ENCODE measurements at places on chromosomes 6 and 20.

GRCh38 chr6:146153040-146153758, 124.3 kb downstream of the GRM1 start:
- no peak for DNase-seq

GRCh38 chr6:43509142-43509983, 783 bp downstream of the LRRC73 start:
- DNase-seq: peak; percentile 45

GRCh38 chr6:51120016-51120415, 301.3 kb downstream of the TFAP2B start:
- no peak for DNase-seq

DNA sequence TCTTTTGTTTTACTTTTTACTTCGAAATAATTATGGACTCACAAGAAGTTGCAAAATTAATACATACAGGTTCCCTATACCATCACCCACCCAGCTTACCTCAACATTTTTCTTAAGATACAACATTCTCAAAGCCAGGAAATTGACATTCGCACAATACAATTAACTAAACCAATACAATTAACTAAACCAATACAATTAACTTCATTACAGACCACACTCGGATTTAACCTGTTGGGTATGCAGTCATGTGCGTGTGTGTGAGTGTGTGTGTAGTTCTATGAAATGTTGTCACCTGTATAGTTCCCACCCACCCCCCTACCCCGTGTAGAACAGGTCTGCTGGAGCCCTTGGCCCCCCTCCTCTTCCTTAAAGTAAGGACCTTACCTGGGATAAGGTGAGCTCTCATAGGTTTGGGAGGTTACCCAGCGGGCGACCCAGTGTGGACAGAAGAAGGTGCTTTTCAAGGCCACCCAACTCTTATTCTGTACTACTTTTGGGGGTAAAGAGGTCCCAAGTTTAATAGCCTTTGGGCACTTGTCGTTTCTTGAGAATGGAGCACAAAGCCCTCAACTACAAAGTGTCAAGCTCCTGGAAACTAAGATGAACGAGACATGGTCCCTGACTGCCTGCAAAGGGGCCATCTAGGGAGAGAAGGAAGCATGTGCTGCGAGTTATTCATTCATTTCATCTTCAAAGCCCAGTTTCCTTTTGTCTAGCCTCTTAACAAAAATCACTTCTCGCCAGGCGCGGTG, 544 bp upstream of the STK38 start:
- DNase-seq: no peak

DNA sequence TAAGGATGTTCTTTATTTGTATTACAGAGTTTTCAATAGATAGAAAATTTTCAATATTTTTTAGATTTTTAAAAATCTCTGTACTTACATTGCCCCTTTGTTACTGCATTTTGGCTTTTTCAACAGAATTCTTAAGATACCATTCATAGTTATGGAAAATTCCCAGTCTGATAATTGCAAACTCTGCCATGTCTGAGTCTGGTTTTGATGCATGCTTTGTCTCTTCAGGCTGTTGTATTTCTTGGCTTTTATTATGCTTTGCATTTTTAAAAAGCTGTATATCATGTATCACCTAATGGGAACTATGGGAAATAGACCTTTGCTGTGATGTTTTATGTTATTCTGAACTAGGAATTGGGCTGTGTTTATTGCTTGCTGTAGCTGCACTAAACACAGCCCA, 898.9 kb upstream of the ADGRB3 start:
- no peak for DNase-seq

GRCh38 chr6:118253741-118254140, 294.4 kb upstream of the PLN start:
- no peak for DNase-seq

DNA sequence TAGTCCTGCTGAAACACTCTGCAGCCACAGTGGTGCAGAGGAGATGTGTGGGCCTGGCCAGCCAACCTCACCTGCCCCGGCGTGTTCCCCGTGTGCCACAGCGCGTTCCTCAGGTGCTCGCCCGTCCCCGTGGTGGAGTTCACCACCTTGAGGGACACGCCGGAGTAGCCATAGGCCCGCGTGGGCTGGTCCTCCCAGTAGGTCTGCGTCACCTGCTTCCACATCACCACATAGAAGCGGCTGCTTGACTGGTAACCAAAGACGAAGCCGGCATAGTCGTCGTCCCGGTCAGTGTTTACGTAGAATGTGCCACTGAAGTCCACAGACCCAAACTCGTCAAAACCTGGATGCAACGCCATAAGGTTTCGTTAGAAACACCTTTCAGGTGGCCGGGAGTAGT, 31.5 kb downstream of the THBS2 start:
- no peak for DNase-seq

DNA sequence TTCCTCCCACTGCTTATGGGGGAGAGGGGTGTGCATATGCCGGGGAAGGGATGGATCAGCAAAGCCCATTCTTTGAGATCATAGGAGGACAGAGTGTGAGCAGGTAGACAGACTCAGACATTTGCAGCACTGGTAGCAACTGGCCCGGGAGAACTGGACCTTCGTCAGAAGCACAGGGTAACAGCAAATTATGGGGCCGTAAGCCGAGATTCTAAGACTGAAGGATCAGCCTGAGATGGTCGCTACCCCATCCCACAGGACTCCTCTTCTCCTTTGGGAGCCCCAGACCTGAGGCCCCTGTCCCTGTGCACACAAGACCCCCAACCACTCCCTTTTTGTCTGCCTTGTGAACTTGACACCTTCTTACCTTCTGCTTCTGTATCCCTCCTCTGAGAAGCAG, 106.5 kb downstream of the TOX2 start:
- no peak for DNase-seq

DNA sequence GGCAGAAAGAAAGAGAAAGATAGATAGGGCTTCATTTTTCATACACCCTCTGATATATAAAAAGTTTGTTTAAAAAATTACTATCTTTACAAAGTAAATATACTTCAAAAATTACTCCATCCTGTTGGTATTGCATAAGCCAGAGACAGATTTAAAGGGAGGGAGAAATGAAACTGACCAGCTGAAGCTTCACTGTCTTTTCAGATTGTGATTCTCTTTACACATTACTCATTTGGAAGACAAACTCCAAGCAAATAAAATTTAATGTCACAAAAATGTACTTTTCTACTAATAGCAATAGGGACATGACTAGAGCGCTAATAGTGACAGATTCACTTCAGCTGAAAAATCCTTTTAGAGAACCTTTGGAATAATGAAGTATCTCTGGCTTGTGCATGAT, 38.6 kb upstream of the MARCKS start:
- no peak for DNase-seq

- DNase-seq: no peak
Observed at GRCh38 chr20:2260250-2260649, 35.6 kb upstream of the TGM3 start.

DNA sequence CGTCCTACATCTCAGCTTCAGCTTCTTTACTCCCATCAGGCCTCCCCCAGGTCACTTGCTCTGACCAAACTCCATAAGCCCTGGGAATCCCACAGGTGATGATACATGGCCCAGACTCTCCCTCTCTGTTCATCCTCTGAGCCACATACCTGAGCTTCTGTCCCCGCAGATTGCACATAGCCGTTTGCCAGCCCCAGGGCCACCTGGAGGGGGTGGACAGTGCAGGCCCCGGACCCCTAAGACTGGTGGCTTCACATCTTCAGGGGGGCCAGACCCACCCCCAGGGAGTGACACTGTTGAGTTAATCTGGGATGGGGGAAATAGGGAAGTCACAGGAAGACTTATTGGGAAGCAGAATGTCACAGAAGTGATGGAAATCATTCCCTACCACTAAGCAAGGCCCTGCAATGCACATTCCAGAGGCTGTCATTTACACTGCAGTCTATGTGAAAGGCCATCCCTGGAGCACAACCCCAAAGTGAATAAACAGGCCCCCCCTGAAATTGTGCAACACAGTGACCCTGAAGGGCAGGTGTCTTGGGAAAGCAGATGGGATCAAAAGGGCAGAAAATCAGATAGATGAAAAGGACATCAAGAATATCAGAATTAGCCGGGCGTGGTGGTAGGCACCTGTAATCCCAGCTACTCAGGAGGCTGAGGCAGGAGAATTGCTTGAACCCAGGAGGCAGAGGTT, 2.2 kb downstream of the RXRB start:
- DNase-seq: no peak

GRCh38 chr20:610130-611046, at the start of gene TCF15:
TCF15 (minus strand) TSS chr20:610309; CDS start chr20:610237, 72 bp downstream.
- peak; percentile 83 for DNase-seq

DNA sequence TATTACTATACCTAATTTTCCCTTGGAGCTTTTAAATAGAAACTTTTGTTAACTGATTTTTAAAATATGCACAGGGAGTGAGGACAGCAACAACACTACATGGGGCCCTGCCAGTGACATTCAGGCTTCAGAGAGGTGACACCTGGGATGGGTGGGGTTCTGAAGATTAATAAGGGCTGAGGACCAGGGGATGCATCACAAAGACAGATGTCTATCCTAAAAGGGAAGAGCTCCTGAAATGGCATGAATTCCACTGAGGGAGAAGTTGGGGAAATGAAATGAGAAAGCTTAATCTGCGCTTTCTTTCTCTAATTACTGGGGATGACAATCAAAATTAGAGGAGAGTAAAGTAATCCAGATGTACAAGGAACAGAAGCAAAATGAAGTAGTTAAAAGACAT, 162.8 kb downstream of the BTBD9 start:
- DNase-seq: no peak

DNA sequence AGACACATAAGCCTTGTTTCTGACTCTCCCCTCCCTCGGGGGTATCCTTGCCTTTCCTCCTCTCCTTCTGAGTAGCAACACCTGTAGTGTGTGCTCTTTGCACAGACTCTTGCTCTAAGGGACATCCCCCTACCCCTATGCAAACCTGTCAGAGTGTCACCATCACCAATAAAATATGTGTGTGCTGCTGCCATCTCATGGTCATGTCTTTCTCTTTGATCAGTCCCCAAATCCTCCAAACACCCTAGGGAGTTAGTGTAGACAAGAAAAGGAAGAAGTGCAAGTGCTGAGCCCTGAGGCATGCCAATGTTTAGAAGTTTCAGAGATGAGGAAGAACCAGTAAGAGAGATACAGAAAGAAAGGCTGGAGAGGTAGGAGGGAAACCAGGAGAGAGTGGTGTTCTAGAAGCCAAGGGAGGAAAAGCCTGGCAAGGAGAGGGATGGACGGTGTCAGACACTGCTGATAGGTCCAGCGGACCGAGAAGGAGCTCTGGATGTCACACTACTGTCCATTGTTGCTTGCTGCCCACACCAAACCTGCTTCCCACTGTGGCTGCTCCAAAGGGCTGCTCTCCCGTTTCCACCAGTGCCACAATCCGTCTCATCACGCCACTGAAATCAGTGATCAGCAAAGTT, 16.4 kb downstream of the TRMT6 start:
- DNase-seq: no peak

- no peak for DNase-seq
Observed at GRCh38 chr6:106667022-106667402, 37.6 kb downstream of the QRSL1 start.

- no peak for DNase-seq
Observed at GRCh38 chr6:163128324-163128723, 286.2 kb upstream of the QKI start.

DNA sequence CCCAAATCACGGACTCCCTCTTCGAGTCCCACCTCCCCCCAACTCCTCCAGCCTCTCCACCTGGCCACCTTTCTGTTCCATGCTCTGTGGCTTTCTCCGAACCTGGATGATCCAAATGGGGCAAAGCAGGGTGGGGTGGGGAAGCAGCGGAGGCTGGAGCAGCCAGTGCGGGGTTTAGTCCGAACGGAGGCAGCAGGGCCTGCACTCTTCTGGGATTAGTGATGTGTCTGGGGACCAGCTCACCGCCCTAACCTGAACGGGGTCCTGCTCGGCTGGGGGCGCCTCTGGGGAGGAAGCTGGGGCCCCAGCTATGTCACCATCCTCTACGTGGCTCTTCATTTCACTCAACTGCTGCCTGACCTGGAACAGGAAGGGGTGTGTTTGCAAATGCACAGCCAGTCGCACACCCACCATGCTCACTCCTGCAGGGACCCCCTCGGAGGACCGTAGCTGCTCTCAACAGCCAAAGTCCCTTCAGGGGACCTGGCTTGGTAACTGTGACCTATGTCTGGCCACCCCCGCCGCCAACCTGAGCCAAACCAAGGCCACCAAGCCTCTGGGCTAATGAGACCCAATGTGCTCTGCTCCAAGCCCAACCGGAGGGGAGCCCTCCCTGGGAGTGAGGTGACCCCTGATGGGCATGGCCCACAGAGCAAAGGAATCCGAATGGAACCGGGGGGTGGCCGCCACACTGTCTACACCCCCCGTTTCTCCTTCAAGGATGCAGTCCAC, 46.8 kb downstream of the DSTN start:
- DNase-seq: no peak

DNA sequence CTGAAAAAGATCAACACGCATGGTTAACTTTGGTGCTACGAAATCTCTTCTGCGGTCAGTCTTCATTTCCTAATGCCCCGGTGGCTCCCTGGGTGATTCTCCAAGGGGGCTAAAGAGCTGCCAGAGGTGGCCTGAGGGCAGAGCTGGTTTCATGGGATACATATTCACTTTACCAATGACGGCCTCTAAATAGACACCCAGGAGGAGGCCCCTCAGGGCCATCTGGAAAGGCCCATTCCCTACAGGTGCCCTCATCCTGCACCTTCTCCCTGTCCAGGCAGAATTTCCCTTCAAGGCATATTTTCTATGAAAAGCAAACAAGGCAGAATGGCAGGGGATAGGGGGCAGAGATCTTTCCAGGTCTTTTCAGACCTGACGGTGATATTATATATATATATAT, 12.5 kb downstream of the BNIP5 start:
- no peak for DNase-seq

GRCh38 chr20:22529150-22530019, 55.0 kb downstream of the FOXA2 start:
- no peak for DNase-seq

DNA sequence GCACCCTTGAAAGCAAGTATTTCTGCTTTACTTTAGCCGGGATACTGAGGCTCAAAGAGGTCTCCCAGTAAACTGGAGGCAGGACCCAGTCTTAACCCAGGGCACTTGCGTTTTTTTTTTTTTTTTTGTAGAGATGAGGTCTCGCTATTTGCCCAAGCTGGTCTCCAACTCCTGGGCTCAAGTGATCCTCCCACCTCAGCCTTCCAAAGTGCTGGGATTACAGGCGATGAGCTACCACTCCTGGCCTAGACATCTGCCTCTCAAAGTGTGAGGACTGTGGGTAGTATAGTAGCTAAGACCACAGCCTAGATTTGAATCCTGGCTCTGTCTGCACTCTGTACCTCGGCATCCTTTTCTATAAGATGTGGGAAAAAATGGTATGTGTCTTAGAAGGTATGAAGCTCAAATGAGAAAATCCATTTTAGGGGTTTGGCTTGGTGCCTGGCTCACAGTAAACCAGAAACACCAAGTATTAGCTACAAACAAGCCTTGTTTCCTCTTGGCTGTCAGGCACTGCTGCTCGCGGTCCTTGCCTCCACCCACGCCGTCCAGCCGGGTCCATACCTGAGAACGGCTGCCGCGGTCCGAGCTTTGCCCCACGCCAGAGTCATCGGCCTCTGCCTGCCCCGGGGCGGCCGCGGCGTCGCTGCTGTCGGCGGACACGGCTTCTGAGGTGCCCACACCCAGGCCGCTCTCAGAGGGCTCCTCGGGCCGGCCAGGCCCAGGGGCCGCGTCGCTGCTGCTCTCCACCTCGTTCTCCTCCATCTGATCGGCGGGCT, 1.2 kb downstream of the ZNF335 start:
- peak; percentile 33 for DNase-seq

All from muscle of back (tissue), 13 donors.